Regular cardiac myocyte (primary cell): ENCODE measurements at places on chromosomes 12 and 14. TPM values are rescaled to one million over a fixed set of nuclear protein-coding genes. Genes with fewer than 3 reads are reported as not detected.

The PUS7L gene
- 29.9 and 32.0 TPM in 2 replicates for total RNA-seq

The GPR68 gene
- 0.96 and 2.3 TPM in 2 replicates for total RNA-seq

The MYF5 gene
- not detected in 2 replicates for total RNA-seq

The SLC5A8 gene
- total RNA-seq: under 0.01 TPM in 1 of 2 replicates, not detected in the other

The TRIM9 gene
- under 0.01 and 0.28 TPM in 2 replicates for total RNA-seq

The FLRT2 gene
- total RNA-seq: 1.7 and 11.3 TPM in 2 replicates

The CPM gene
- total RNA-seq: 16.9 and 19.0 TPM in 2 replicates

The ERC1 gene
- total RNA-seq: 29.7 and 40.3 TPM in 2 replicates

The CACNA2D4 gene
- total RNA-seq: under 0.01 and 0.38 TPM in 2 replicates

The OR6C74 gene
- under 0.01 TPM in 1 of 2 replicates, not detected in the other for total RNA-seq

The ERO1A gene
- 79.6 and 215 TPM in 2 replicates for total RNA-seq

The VSIG10 gene
- total RNA-seq: 16.3 and 25.3 TPM in 2 replicates

The ERP27 gene
- total RNA-seq: 0.19 TPM in 1 of 2 replicates, not detected in the other

The FGF6 gene
- total RNA-seq: not detected in 2 replicates

The OR4Q2 gene
- total RNA-seq: not detected in 2 replicates

The RND1 gene
- total RNA-seq: 0.19 and 0.28 TPM in 2 replicates

The TROAP gene
- total RNA-seq: 1.1 and 9.4 TPM in 2 replicates

The RASSF9 gene
- 0.77 and 0.85 TPM in 2 replicates for total RNA-seq

The CLECL1 gene
- total RNA-seq: not detected in 2 replicates
